Effector CD4-positive, alpha-beta T cell (primary cell): ENCODE measurements at places on chromosomes 6 and 20.

DNA sequence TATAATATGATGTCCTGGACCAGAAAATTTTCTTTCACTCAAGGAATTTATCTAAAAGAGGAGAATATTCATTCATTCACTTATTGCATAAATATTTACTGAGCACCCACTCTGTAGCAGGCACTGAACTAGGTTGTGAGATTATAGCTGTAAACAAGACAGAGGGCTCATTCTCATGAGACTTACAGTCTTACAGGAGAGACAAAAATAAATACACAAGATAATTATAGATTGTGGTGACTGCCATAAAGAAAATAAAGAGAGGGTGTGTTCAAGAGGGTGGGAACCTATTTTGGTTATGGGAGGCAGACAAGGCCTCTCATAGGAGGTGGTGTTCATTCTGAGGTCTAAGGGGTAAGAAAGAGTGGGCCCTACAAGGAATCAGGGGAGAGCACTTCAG is 109.9 kb upstream of the SUPT3H start:
- no peak for DNase-seq

- no peak for DNase-seq
Observed at GRCh38 chr20:51043811-51044210, 20.9 kb upstream of the KCNG1 start.

DNA sequence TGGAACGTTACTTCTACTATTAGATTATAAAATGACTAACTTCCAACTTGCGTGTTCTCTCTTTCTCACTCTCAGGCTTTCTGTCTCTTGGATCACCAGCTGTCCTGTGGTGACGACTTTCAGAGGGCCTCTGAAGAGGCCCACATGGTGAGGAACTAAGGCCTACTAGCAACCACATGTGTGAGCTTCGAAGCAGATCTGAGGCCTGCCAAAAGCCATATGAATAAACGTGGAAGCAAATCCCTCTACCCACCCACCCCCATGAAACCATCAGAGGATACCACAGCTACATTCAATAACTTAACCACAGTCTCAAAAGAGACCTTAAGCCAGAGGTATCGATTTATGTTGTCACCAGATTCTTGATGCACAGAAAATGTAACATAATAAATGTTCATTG is 13.5 kb upstream of the BMP5 start:
- DNase-seq: no peak

DNA sequence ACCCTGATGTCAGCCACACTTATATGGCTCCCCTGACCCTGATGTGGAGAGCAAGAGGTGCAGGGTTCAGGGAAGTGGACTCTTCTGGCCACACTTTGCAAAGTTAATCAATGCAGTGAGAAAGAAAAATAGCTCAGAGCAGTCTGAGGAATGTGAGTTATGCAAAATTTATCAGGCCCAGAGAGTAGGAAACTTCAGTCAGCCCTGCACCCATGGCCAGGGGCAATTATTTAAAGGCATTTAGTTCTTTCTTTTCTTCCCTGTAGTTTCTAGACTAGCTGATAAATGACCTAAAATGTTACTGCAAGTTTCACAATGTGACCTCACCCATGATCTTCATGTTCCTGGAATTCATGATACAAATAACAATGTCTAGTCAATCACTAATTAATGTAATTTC is 143.7 kb upstream of the GGTLC1 start:
- DNase-seq: no peak

DNA sequence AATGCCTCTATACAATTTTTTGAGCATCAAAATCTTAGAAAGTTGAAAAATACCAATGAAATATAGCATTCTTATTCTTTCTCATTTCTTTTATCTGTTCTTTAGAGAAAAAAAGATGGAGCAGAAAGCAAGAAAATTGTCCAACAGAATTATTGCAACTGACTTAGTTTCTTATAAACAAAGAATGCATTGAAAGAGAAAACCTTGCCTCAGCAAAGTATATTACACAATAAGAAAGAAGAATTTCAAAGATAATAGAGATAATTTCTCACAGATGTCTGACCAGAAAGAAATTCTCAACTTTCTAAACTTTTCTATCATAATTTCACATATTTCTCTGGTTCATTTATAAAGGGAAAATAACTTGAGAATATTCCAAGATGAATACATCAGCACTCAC is 47.0 kb upstream of the PRND start:
- DNase-seq: no peak

DNA sequence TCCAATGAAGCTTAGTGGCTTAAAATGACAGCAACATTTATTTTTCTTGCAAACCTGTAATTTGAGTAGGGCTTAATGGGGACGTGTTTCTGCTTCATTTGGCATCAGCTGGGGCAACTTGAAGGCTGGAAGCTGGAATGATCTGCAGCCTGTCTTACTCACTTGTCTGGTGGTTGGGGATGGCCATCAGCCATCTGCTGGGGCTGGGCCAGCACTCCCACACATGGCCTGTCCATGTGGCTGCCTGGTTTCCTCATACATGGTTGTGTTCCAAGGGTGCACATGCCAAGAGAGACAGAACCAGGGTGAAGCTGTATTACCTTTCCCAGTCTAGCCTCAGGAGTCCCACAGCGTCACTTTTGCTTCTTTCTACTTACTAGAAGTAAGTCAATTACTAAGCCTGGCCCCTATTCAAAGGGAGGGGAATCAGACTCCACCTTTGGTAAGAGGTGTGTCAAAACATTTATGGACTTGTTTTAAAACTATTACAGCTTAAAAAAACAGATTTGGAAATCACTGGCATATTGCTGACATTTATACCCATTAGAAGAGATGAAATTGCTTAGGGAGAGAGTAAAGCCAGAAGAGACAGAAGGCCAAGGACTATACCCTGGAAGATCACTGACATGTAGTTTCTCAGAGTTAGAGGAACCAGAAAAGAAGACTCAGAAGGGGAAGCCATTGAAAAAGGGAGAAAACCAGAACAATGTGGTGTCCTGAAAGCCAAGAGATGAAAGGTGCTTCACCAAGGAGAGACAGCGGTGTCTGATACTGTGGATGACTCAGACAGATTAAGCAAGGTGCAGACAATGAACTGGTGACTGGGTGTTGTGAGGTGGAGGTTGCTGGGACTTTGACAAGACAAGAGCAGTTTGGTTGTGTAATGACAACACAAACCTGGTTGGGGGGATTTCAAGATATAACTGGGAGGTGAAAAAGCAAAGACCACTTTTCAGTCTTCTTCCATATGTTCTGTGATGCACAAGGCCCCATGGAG is 345.2 kb downstream of the GJA1 start:
- DNase-seq: no peak

DNA sequence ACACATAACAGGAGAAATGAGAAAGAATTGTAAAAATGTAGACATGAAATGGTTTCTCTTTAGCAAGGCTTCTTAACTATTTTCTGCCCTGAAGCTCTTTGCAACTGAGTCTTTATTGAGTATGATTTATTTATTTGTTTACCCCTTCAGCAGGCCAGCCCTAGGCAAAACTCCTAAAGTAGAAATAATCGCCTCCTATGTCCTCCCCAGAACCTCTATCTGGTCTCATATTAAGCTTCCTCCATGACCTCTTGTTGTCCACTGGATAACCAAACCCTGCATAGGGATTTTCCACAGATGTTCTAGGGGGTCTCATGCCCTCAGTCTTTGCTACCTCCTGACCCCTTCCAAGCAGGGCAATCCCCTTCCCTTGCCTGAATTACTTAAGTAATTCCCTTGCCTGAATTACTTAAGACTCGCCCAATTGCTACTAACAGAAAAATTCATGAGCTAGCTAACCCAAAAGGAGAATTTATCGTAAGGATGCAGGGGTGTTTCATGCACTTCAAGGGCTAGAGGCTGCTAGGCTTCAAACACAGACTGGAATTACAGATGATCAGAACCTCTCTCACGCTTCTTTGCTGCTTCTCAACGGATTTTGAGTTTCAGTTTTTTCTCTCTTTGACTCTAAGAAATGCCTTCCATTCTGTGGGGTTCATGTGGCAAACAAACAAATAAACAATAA is 425.9 kb upstream of the RNF217 start:
- DNase-seq: no peak

- no peak for DNase-seq
Observed at GRCh38 chr6:108768792-108769524, 79.3 kb upstream of the ARMC2 start.

GRCh38 chr6:45737331-45738056 is 278.2 kb downstream of the CLIC5 start:
- no peak for DNase-seq

DNA sequence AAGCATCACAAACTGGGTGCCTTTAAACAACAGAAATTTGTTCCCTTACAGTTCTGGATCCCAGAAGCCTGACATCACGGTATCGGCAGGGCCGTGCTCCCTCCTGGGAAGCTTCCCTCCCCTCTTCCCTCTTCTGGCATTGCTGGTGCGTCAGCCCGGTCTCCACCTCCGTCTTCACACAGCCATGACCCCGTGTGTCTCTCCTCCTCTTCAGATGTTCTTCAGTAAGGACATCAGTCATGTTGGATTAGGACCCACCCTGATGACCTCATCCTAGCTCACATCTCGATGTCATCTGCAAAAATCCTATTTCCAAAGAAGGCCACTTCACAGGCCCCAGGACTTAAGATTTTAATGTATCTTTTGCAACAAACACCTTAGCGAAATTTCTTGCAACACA is 38.4 kb upstream of the TBXT start:
- DNase-seq: no peak

GRCh38 chr6:90472716-90473115 is 114.2 kb downstream of the MAP3K7 start:
- no peak for DNase-seq

- no peak for DNase-seq
Observed at GRCh38 chr6:54093326-54093948, 17.8 kb upstream of the MLIP start.

DNA sequence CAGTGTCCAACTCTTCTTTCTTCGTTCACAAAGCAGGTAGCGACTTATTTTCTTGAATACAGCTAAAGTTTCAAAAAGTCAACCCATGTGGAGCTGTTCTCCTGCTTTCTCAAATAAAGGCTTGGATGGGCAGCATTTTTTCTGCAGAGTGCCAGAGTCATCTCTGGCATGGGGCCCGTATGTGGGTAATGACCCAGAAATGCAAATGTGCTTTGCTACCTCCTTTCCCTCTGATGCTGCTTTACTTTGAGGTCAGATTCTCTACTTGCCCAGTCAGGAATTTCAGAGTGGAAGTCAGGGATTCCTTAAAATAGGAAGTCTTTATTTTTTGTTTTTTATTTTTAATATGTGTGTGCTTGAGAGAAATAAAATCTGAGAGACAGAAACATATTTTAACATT is 4.9 kb downstream of the NKAIN2 start:
- no peak for DNase-seq

GRCh38 chr6:43582911-43583310 is 6.9 kb downstream of the POLH start:
- DNase-seq: no peak

GRCh38 chr6:143564484-143565017 is 53.0 kb upstream of the FUCA2 start:
- no peak for DNase-seq

GRCh38 chr20:37296371-37296770 is 6.9 kb downstream of the MANBAL start:
- no peak for DNase-seq

GRCh38 chr6:32608362-32608761 is 18.7 kb upstream of the HLA-DRB1 start:
- no peak for DNase-seq

- no peak for DNase-seq
Observed at GRCh38 chr6:24899997-24900325, 35.8 kb downstream of the RIPOR2 start.

- DNase-seq: no peak
Observed at GRCh38 chr6:28005152-28005890, 48.3 kb downstream of the OR2B6 start.

DNA sequence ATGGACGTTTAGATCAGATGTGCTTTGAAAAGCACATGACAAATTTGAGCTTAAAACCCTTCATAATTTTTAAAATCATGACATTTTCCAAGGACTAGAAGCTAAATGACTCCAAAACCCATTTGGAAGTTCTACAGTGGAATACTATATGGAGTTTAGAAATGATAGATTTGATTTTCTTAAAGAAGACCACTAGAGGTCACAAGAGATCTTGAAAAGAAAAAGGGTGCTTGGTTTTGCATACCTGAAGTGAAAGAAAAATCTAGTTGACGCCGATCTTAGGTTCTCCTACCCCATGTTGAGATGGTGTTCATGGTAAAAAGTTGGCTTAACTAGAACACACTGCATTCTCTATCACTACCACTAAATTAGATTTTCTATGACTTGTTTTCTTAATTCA is 31.5 kb downstream of the CFAP61 start:
- no peak for DNase-seq

GRCh38 chr6:15079288-15079817 is 166.5 kb upstream of the JARID2 start:
- DNase-seq: no peak

DNA sequence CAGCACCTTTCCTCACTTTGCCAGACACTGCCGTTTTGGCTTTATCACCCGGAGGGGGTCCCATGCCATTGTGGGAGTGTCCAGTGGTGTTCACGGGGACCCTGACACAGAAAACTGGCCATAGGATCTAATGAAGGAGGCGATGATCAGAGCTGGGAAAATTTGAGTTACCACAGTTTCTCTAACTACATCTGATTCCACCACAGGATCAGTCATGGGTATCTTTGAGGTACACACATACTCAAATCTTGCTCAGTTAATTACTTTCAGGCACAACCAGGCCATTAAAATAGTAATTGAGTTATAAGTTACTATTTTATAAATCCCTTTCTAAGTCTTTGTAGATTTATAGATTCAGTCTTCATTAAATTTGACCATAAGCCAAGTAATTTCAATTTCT is 215.1 kb downstream of the PRL start:
- DNase-seq: no peak

DNA sequence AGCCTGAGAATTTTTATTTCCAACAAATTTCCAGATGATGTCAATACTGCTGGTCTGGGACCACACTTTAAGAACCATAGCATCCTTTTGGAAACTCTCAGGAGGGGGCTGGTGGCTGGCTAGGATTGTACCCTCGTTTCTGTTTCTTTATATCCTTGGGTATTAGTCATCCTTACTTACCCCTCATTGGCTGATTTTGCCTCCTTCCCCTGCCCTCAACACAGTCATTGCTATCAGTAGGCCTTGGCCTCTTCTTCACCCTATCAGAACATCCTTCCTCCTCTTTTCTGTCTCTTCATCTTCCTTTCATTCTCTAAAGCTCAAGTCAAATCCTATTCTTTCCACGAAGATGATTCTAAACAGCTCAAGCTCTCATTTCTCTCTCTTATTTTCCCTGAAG is 148.5 kb downstream of the ELOVL4 start:
- DNase-seq: no peak
